Occipital lobe (tissue), 3 donors: ENCODE measurements at places on chromosomes 7 and 10. TPM values are rescaled to one million over a fixed set of nuclear protein-coding genes. Genes with fewer than 3 reads are reported as not detected.
A peak's percentile ranks its signal among the peaks of the same experiment; 100 is the strongest.

DNA sequence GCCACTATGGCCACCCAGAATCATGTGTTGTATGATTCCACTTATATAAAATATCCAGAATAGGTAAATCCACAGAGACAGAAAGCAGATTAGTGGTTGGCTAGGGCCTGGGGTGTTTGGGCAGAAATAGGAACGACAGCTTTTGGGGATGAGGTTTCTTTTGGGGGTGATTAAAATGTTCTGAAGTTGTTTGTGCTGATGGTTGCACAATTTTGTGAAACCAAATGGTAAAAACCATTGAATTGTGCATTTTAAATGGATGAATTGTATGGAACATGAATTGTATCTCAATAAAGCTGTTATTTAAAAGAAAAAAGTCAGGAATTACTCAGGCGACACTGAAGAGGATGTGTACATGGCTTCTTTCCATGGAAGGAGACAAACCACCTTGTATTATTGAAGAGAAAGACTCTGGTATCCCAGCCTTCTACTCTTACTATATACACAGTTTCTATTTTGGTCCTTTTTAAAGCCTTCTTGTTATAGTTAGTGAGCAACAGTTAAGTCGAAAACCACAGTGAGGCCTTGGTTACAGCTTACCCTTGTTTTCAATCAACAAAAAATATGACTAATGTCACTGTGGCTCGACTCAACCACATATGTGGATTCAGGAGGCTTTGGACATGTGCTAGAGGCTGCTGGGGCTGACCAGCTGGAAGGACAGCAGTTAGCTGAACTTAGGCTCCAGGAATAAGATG lies 57.1 kb upstream of the KMT2E start:
- DNase-seq, result no peak

- no peak for DNase-seq
These were observed 345.9 kb downstream of the KIF20B start for GRCh38 chr10:90047243-90047729.

- no peak for DNase-seq
These were observed 2.1 kb downstream of the ANK3 start for GRCh38 chr10:60387531-60387930.

DNA sequence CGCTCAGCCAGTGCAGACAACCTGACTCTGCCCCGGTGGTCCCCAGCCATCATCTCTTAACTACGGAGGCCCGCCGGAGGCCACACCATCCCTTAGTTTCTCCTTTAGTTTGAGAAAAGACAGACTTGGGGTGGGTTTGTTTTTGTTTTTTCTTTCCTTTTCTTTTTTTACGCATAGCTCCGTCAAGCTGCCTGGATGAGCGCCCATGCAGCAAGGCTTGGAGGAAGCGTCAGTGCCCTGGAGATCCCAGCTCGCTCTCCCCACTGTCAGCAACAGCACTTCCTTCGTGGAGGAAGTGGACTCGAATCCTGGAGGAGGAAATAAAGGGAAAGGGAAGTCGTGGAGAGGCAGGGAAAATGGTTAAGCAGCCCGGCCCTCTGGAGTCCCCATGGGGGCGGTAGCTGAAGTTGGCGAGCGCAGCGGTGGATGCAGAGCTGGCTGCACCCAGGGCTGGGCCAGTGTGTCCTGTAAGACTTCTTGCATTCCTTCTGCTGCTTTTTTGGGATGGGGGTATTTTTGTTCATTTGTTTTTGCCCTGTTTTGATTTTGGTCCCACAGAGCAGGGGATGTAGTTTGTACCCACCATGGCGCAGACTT lies 35.9 kb upstream of the GJD4 start:
- DNase-seq, result no peak

DNA sequence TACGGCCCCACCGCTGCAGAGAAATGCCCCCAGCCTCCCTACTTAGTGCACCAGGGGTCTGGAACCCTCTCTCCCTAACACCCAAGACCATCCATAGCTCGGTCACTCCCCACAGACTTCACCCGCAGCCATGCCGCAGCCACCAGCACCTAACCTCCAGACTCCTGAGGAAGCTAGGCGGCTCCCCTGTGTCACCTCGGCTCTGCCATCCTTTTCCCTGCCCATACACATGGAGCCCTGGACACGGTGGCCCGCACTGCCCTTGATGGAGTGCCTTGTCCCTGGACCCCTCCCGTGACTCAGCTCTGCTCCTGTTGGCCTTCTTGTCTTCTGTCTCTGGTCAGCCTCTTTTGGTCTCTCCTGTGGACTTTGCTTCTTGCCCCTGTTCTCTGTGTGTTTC lies 107.5 kb downstream of the INSYN2A start:
- no peak for DNase-seq

DNA sequence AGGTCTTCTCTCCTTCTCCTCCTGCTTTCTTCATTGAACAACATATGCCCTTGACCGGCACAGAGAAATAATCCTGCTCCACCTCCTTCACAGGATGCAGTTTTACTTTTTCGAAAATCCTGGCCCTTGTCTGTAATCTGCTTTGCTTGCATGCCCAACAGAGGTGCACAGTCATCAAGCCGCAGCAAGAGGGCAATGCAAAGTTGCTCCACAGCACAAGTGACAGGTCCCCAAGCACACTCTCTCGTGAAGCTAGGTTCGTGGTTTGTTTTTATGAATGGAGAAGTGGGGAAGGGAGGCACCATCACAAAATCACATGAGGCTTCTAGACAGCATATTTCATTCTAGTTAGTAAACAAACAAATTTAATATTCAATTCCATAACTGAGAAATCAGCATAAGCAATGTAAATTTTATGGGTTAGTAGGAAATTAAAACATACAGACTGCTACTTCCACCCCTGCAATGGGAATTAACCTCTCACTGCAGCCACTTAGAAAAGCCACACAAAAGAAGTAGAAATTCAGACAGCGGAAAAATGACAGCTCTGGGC lies 178.8 kb downstream of the TPK1 start:
- no peak for DNase-seq

- no peak for DNase-seq
These were observed 262.8 kb downstream of the SLC25A13 start for GRCh38 chr7:96059075-96059474.

- DNase-seq, result no peak
These were observed 63.1 kb downstream of the ZNF37A start for GRCh38 chr10:38157270-38157685.

GRCh38 chr7:129950191-129950932 lies 2.4 kb downstream of the UBE2H start:
- no peak for DNase-seq

GRCh38 chr7:45915606-45916005 lies 5.5 kb downstream of the IGFBP3 start:
- no peak for DNase-seq

GRCh38 chr10:97338041-97338440 lies 3.5 kb upstream of the FRAT2 start:
- DNase-seq, result no peak

- DNase-seq, result no peak
These were observed 9.3 kb downstream of the OSBPL3 start for GRCh38 chr7:24970676-24971075.

DNA sequence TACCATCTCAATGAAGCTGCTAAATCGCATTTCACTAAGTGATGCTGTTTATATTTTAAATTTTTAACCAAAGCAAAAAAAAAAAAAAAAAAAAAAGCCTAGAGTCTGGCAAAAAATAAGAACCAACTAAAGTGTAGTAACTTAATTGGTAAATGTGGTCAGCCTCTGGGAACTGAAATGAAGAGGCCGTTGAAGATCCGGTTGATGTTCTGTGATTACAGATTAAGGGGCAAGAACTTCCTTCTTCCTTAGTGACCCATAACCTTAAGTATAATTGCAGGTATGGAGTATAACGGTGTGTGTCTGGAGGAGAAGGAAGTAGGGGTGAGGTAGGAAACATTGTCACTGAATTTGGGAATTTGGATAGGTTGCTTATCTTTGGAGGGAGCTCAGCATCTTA lies 7.7 kb upstream of the SRGN start:
- DNase-seq, result no peak

- DNase-seq, result no peak
These were observed 37.5 kb downstream of the GDI2 start for GRCh38 chr10:5775685-5776084.

GRCh38 chr7:44808914-44809393 lies 12.5 kb downstream of the PPIA start:
- DNase-seq, result no peak

GRCh38 chr10:12844811-12845483 lies 156.6 kb downstream of the CCDC3 start:
- peak; percentile 62 for DNase-seq

DNA sequence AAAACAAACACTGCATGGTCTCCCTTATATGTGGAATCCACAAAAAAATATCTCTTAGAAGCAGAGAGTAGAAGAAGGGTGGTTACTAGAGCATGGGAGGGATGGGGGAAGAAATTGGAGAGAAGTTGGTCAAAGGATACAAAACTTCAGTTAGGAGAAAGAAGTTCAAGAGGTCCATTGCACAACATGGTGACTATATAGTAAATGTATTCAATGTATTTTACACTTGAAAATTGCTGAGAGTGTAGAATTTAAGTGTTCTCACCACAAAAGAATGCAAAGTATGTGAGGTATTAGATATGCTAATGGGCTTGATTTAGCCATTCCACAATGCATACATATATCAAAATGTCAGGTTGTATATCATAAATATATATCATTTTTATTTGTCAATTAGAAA lies 232.0 kb upstream of the CELF2 start:
- no peak for DNase-seq

- no peak for DNase-seq
These were observed 12.2 kb upstream of the JMJD1C start for GRCh38 chr10:63477927-63478326.

DNA sequence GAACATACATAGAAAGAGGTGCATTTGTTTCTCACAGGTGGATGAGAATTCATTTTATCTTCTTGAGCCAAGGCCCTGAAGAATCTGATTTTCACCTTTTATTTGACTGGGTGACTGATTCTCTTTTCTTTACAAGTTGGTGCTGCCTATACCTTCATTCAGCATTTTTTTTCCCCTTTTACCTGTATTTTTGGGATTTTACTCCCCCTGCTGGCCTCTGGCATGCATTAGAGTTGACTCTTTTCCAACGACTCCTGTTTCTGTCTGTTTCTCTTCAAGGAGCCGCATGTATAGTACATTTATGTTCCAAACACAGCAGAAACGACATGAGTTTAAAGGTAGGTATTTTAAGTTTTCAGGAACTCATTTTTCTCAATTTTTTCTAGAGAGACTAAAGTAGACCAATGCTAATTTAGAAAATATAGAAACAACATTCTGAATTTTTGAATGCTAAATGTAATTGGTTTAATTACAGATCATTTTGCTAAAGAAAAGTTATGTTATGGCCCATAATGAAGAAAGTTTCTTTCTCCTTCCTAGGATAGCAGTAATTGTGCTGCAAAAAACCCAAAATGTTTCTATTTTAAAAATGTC lies 149.8 kb upstream of the HDAC9 start:
- no peak for DNase-seq

The SLC29A3 gene
- 0.78 TPM for total RNA-seq

The ACTA2 gene
- 14.3 TPM for total RNA-seq

The SSBP1 gene
- total RNA-seq, result 79.9 TPM

The IDE gene
- total RNA-seq, result 19.7 TPM

The CACNB2 gene
- total RNA-seq, result 25.7 TPM

The NKX1-2 gene
- total RNA-seq, result 0.47 TPM

The HOXA9 gene
- not detected for total RNA-seq

The PTF1A gene
- total RNA-seq, result not detected

The LIPK gene
- not detected for total RNA-seq

The ADARB2 gene
- total RNA-seq, result 4.8 TPM

The AKR1C4 gene
- total RNA-seq, result not detected
